ENCODE measurements at places on chromosomes 5 and 9.

DNA sequence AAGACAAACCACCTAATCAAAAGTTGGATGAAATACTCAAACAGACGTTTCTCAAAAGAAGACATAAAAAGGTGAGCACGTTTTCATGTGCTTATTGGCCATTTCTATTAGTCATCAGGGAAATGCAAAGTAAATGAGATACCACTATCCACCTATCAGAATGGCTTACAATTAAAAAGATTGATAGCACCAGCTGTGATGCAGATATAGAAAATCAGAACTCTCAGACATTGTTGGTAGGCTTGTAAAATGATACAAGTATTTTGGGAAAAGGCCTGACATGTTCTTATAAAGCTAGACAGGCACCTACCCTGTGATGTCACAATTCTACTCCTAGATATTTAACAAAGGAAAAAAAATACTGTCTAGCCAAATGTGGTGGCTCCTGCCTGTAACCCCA, 44.0 kb upstream of the SLC30A5 start:
- no peak for DNase-seq

DNA sequence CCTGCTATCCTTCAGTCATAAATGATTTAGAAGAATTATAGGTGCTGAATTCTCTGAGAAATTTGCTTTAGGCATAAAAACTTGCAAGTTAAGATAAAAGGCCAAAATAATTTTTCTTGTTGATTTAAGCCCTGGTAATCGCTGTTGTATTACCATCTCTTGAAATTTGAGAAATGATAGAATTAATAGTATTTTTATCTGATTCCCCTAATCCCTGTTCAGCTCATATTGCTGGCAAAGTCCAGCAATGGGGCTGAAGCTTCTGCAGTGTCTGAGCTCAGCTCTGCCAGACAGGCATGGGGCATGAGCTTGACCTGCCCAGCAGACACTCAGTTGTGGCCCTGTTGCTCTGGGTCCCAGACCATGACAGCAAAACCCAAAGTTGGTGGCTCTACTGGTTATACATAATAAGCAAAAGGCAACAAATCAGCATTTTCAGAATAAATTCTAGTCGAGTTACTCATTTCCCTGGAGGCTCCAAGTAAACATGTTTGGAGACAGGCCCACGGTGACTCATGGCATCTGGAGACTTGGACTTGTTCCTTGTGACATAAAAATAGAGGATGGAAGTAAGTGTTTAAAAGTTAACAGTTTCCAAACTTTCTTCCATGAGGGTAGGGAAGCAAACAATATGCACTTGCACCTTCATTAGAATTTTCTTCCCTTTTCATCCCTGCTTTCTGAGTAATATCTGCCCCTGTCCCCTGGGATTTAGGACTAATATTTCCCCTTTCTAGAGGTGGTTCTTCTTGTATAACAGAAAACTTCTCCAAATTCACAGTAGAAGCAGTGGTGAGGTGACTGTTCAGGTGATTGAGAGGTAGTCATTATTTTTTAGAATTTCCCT, 60.2 kb upstream of the SLC2A8 start:
- peak; percentile 96 for DNase-seq

DNA sequence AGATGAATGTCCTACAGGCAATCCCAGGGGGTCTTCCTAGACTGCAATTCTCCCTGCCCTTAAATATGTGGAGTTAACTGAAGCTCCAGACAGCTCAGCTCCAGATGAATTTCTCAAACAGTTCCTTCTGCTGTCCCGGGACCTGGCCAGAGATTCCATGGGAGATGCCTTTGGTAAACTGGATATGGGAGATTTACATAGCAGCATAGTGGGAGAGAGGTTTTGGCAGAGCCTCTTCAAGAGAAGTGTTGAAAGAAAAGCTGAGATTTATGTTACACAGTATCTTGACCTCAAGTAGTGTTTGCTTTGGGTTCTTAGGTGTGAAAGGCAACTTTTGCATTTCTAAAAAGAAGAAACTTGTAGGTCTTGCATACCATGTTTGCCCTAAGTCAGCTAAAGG, 364.9 kb downstream of the ARRDC3 start:
- DNase-seq, result peak; percentile 55

- peak; percentile 56 for DNase-seq
These were observed 83.4 kb downstream of the SH3PXD2B start for GRCh38 chr5:172370648-172371545.

GRCh38 chr5:14369780-14370179, 211.8 kb upstream of the OTULINL start:
- DNase-seq, result no peak

- no peak for DNase-seq
These were observed at the start of gene BSPRY for GRCh38 chr9:113349445-113350094. BSPRY (plus strand) TSS chr9:113349541; CDS start chr9:113349580, 39 bp downstream.

- no peak for DNase-seq
These were observed 133.2 kb upstream of the LHFPL2 start for GRCh38 chr5:78781611-78782286.

DNA sequence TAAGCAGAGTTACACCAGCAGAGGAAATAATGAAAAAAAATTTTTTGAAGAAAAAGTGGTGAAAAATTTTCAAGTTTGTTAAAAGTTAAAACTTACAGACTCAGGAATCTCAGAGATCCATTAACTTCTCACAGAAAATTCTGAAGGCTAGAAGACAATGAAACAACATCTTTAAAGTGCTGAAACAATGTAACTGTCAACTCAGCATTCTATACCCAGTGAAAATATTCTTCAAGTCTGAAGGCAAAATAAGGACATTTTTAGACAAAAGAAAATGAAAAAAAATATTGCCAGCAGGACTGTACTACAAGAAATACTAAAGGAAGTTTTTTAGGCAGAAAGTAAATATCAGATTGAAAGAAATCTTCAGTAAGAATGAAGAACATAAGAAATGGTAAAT, 36.7 kb upstream of the RGMB start:
- no peak for DNase-seq

DNA sequence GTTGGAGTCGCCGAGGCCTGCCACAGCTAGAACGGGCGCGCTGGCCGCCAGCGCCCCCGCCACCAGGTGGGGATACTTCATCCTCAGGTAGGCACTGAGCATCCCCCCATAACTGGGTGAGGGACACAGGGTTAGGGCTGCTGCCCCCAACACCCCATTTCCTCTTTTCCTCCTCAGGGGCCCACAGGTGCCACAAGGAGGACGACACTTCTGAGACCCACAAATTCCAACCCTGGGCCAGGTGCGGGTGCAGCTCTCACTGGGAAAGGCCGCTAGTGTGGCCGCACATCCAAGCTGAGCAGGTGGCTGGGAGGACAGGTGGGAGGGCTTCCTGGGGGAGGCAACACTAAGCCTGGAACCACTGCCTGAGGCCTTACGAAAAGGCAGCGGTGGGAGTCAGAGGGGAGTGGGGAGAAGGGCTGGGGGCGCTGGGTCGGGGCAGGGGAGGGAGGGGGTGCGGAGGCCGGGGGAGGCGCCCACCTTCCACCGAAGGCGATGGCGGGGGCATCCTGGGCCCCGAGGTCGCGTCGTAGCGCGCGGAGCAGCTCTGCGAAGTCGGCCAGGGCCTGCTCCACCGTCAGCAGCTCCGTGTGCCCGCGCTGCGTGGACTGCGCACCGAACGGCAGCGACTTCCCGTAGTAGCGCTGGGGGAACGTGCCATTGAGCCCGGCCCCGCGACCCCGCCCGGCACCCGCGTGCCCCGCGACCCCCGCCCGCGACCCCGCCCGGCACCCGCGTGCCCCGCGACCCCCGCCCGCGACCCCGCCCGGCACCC, 961 bp downstream of the DPP7 start:
- DNase-seq, result no peak

- no peak for DNase-seq
These were observed 158.6 kb downstream of the MELK start for GRCh38 chr9:36731068-36731956.

DNA sequence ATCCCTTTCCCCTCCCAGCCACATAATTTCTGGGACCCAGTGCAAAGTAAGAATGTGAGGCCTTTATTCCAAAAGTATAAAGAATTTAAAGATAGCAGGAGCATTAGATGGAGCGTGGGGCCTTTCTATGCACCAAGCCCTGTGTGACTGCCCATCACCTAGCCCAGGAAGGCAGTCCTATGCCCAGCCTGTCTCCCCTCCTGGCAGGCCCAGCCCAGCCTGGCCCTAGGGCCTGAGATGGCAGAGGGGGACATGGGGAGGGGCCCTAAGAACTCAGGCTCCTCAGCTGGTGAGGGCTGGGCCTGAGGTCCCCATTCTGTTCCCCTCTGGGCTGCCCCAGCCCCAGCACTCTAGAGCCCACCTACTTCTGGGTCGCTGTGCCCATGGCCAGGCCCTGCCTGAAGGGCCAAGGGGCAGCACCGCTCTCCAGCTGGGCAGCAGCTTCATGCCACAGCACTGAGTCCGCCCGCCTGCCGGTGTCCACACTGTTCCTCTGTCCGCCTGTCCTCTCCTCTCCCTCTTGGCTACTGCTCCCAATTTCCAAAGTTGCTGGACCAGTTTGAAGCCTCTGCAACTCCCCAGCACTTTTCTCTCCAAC, 995 bp upstream of the SLC23A1 start:
- no peak for DNase-seq

DNA sequence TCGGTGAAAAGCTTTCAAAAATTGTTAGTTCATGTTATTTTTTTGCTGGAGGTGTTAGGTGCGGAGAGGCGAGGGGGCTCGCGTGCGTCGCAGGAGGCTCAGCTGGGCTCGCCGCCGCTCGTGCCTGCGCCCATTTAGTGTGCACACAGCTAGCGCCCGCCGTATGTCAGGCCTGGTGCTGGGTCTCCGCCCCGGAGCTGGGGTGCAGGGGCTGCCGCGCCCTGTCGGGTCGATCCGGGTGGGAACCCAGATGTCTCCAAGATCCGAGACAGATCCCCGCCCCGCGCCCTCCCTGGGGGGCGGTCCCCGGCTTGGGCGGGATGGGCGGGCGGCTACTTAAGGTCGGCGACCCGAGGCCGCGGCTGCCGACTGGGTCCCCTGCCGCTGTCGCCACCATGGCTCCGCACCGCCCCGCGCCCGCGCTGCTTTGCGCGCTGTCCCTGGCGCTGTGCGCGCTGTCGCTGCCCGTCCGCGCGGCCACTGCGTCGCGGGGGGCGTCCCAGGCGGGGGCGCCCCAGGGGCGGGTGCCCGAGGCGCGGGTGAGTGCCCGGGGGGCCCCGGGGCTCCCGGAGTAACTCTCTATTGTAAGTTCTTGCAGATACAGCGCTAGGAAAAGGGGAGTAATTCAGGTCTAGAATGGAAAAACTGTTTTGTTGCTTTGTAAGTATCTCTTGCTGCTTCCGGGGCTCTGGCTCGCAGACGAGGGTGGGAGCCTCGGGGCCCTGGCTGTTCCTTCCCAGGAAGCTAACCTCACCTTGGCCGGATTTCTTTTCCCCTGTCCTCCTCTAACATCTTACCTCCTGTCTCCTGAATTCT, 31.7 kb downstream of the GSN start:
- DNase-seq, result peak; percentile 46

DNA sequence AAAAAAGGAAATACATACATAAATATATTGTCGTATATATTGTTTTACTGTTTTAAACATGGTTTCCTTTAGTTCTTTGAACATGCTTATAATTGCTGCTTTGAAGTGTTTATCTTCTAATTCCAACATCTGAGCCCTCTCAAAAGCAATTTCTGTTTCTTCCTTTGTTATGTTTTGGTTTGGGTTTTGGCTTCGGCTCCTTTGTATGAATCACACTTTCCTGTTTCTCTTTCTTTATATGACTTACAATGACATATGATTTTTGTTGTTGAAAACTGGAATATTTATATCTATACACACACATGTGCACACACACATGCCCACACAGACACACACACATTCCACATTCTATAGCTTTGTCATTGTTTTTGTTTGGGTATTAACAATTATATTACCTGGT, 1206.7 kb downstream of the CDH12 start:
- no peak for DNase-seq

DNA sequence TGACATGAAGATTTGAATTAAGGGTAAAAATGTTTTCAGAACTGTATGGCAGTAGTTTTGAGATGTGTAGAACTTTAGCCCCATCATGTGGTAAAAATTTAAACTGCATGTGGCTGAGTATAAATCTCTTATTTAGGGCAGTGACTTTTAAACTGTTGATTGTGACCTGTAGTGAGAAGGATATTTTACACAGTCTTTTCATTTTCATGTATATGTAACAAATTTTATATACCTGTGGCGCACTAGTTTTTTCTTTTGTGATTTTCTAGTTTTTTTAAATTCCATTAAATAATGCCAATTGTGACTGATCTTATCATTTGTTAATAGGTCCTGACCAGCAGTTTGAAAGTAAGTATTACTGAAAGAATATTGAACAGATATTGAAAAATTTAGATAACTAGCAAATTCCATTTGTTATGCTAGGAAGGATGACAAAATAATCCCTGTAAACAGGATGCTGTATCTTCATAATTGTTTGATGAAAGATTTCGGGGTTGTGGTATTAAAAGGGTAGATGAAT, 47.2 kb downstream of the GPBP1 start:
- peak; percentile 75 for DNase-seq

DNA sequence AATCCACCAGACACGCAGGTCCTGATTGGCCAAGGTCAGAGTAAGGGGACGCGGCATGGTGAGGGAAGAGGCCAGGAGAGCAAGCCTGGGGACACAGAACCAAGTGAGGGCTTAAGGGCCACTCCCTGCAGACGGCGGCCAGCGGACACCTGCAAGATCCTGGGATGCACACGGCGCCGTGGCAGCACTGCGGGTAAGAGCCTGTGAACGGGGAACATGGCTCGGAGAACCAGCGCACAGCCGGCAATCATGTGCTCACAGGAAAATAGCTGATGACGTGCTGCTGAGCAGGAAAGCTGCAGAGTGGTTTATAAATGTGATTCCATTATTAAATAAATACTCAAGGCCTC, 27.0 kb upstream of the NSMF start:
- no peak for DNase-seq

DNA sequence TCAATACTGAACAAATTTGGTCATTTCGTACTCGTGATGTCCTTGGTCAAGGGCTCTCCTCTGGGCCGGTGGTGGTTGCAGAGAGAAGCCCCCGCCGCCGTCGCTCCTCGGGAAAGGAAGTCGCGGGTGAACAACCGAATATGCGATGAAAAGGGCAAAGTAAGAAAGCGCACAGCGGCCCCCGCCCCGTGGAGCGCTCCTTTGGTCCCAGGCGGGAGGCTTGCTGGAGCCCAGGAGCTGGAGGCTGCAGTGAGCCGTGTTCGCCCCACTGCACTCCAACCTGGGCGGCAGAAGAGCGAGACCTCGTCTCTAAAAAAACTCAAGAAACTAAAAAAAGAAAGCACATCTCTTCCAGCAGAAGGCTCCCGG, 108.4 kb upstream of the LARP1 start:
- no peak for DNase-seq

DNA sequence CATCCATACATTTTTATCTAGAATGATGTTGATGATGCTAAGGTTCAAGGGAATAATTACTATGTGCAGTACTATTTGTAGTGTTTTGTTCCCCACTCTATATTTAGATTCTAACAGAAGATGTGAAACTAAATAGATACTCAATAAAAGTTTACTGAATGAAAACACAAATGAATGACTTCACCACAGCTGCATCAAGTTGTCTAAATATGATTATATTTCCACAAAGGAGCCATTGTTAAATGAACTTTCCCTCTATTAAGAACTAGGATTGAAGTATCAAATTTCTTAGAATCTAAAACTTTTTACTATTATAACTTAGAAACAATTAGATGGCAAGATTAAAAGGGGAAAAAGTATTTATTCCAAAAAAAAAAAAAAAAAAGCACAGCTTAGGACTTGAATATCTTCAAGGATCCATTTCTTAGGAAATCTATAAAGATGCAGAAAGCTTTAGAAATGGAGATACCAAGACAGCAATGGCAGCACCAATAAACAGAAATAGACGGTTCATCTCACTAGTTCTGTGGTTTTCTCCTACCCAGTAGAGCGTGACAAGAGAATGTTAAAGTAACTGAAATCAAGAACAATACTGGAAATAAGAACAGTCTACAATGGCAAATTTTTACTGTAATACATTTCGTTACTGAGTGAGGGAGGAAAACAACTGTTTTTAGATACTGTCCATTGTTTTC, 347.6 kb downstream of the EBF1 start:
- DNase-seq, result no peak

Data from mesenchymal stem cell (in vitro differentiated cells and primary cell).